ENCODE measurements at places on chromosomes 11 and 22.

GRCh38 chr11:73974604-73975478, 7.8 kb downstream of the UCP2 start:
- no peak for ATAC-seq

- no peak for ATAC-seq
Measured at GRCh38 chr11:78200061-78200460, 11.3 kb downstream of the USP35 start.

- no peak for ATAC-seq
Measured at GRCh38 chr11:75725547-75726320, 8.1 kb downstream of the MOGAT2 start.

GRCh38 chr11:1694064-1694845, 2.7 kb upstream of the KRTAP5-6 start:
- ATAC-seq: peak; percentile 78

GRCh38 chr22:38415046-38415445, 40.0 kb downstream of the KCNJ4 start:
- no peak for ATAC-seq

- no peak for ATAC-seq
Measured at GRCh38 chr11:67440229-67441097, 2.8 kb downstream of the CORO1B start.

GRCh38 chr11:11816511-11817314, 25.1 kb upstream of the USP47 start:
- ATAC-seq: no peak

GRCh38 chr11:46049325-46049897, 71.8 kb downstream of the PHF21A start:
- no peak for ATAC-seq

- ATAC-seq: no peak
Measured at GRCh38 chr11:399731-400211, 5.8 kb downstream of the PKP3 start.

DNA sequence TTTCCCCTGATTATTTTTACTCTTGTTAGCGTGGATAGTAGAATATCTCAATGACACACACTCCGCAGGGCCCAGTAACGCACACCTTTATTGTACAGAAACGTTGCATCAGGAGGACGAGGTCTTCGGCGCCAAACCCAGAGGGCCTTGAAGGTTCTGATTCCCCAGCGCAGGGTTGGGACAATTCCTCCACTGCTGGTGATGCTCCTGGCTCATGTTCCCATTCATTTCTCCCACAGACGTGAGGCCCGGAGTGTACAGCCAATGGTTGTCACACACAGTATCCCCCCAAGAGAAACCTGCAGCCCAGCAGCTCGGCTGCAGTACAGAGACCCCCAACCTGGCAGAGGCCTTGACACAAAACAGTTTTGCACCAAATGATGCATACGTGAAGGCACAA, 6.1 kb upstream of the ANO1 start:
- ATAC-seq: no peak

DNA sequence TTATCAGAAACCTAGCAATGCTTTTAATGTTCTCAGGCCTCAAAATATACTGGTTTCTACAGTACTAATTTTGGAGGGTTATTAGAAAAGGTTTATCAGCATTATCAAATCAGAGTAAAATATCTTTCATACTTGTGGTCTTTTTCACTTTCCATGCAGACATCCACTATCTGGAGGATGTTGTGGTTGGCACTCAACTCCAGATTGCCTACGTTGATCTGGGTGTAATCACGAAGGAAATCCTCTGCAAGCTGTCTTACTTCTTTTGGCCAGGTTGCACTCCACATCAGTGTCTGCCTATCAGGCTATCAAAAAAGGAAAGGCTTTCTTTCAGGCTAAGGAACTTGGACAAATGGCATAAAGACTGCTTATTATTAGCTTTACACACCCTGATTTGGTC, 11.6 kb downstream of the DDX17 start:
- ATAC-seq: no peak

DNA sequence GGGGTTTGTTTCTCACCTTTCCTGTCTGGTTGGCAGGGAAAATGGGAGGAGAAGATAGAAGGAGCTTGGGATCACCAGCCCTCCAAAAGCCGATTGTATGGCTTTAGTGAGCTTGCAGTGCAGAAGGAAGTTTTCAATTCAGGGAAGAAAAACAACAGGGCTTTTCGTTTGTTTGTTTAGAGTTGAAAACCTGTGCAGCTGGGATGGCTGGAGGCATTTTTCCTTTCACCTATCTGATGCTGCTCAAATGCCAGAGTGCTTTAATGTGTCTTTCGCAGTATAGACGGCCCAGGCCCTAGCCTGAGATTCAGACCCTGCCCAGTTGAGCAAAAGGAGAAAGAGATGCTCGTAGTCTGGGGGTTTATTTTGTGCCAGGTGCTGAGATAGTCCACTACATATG, 87.9 kb downstream of the INSC start:
- ATAC-seq: no peak

DNA sequence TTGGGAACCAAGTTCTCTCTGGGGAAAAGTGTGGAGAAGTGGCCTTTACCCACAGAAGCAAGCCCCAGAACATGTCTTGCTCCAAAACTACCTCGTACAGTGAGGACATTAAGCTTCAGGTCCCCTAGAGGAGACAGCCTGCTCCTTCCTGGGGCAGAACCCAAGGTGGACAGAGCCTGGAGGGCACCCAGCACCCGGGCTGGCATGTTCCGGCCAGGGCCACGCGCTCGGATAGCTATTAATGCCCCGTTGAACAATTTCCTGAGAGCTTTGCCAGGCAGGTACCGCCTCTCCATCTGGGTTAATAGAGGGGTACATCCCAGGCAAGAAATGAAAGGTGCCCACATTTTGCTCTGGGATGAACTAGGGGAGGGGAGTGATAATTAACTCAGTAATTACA, 169.0 kb upstream of the GRK3 start:
- ATAC-seq: no peak

GRCh38 chr11:40573254-40573891, 886.1 kb downstream of the LRRC4C start:
- no peak for ATAC-seq

DNA sequence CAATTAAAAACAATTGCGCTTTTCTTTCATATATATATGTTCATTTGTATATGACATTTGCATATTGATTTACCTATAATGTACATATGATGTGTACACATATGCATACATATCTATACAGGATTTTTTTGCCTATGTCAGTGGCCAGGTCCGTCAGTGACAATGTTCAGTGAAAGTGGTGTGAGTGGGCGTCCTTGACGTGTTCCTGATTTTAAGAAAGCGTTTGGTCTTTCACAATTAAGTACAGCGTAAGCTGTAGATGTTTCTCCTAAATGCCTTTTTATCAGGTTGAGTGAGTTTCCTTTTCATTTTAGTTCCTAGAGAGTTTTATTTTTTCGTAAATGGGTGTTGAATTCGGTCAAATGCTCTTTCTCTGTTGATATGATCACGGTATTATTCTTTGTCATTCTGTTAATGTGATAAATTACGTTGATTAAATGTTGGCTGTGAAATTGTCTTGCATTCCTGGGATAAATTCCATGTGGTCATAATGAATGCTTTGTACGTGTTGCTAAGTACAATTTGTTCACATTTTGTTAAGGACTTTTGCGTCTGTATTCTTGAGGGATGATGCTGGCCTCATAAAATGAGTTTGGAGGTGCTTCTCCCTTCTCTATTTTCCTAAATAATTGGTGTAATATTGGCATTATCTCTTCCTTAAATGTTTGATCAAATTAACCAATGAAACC, 10.6 kb upstream of the GNB1L start:
- ATAC-seq: no peak

GRCh38 chr11:102276362-102276761, 40.9 kb upstream of the BIRC3 start:
- ATAC-seq: no peak

- ATAC-seq: no peak
Measured at GRCh38 chr11:64580412-64580811, 10.6 kb upstream of the SLC22A12 start.

GRCh38 chr11:10540546-10540914, 457 bp downstream of the RNF141 start:
- peak; percentile 1 for ATAC-seq

DNA sequence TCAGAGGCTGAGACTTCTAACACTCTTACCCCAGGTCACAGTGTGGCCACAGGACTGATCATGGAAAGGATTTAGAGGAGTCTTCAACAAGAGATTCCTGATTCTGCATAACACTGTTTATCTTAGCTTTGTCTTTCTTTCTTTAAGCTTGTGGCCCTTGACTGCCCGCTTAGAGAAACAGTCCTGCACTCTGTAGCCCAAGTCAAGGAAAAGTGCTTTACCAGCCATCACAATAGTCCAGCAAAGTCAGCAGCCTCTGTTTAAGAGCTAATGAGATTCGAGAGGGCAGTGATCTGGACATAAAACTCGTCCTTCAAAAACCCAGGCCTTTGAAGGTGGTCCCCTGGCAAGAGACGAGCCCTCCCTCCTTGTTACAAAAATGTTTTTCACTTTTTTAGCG, 30.0 kb downstream of the PRDM10 start:
- ATAC-seq: no peak

- ATAC-seq: no peak
Measured at GRCh38 chr11:119896387-119897045, 167.5 kb upstream of the NECTIN1 start.

DNA sequence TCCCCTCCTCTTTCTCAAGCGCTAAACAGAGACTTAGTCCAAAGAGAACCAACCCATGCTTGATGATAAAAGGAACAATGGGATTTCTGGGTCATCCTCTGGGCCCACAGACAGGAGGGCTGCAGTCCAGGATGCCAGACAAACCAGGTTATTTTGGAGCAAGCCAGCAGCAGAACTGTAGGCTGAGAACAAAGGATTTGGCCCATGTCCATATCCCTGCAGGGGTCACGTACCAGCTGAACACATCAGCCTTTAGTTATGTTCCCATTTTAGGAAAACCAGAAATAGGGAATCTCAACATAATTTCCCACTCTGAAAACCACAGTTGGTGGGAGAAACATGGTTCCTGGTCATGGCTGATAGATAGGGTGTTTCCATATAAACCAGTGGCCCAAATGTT, 533.6 kb upstream of the CADM1 start:
- no peak for ATAC-seq

GRCh38 chr11:120637131-120637530, 125.6 kb downstream of the GRIK4 start:
- no peak for ATAC-seq

DNA sequence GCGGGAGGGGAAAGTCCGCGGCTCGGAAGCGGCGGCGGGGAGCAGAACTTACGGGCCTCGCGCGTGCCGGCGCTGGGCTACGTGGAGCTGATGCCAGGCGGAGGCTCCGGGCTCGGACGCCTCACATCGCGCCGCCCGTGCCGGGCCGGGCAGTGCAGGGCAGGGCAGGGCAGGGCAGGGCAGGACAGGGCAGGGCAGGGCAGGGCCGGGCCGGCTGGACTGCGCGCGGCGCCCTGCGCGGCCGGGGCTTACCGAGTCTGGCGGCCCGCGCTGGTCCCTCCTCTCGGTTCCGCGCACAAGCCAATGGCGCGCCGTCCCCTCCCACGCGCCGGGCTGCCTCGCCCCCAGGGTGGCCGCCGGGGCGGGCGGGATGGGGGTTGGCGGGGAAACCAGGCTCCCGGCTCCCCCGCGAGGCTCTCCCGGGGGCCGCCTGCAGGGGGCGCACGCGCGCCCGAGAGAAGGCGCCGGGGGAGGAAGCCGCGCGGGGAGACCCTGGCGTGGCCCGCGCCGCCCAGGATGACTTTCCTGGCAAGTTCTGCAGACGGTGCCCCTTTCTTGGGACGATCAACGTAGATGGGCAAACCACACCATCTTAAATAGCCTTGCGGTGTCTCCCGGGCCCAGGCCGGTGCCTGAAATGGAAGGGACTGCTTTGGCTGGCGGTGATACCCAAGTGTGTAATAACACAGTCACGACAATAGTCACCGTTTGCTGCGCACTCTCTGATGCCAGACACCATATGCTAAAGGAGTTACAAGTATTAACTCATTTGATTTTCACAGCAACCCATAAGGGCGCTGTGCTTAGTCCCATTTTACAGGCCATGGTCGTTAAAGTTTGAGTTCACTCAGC, at the start of gene TP53I11:
TSS of gene TP53I11 (minus strand) at position 259 of the 852 bp plus-strand sequence. CDS start 12,548 bp downstream, outside the sequence.
- peak; percentile 76 for ATAC-seq

- ATAC-seq: no peak
Measured at GRCh38 chr11:77444261-77444660, 29.6 kb downstream of the PAK1 start.

GRCh38 chr11:57349491-57350274, 11.5 kb downstream of the P2RX3 start:
- ATAC-seq: no peak

DNA sequence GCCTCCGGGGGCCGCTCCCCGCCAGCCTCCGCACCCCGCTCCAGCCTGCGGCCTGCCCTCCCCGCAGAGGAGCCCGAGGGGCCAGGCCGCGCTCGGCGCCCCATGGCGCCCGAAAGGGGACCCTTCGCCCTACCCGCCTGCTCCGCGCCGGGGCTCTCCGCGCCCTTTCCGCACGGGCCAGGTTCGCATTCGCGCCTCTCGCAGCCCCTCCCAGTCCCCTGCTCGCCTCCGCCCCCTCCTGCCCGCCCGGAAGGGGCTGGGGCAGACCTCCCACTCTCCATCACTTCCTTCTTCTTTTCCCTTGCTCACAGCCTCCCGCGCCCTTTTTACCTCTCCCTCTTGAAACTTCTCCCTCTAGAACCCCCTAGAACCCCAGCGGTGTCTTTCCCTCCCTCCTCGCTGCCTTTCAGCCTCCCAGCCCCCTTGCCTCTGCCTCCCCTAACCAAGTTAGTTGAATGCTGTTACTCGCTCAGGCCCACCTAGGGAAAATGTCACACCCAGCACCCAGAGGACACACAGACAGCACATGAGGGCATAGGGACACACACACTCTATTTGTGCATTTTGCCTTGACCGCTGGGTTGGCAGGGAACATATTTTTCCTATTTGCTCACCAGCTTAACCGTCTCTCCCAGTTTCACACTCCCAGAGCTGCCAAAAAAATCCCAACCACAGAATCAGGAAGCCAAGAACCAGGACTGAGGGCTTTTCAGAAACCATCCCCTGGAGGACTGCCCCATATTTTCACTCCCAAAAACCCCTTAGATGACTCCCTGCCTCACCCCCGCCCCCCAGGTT, at the start of gene SLC43A3:
TSS of gene SLC43A3 (minus strand) at position 193 of the 798 bp plus-strand sequence. CDS start 949 bp downstream, outside the sequence.
- ATAC-seq: peak; percentile 62

- no peak for ATAC-seq
Measured at GRCh38 chr11:41836431-41836830, 377.0 kb upstream of the LRRC4C start.

- ATAC-seq: no peak
Measured at GRCh38 chr11:61123775-61124571, 21.7 kb downstream of the CD5 start.

- no peak for ATAC-seq
Measured at GRCh38 chr11:1638344-1638743, 8.8 kb downstream of the KRTAP5-5 start.

GRCh38 chr22:26893173-26894110, 236.1 kb downstream of the MIAT start:
- ATAC-seq: no peak

GRCh38 chr11:8638300-8638699, 44.2 kb downstream of the TRIM66 start:
- no peak for ATAC-seq

- ATAC-seq: peak; percentile 67
Measured at GRCh38 chr22:27801616-27802345, at the start of gene MN1. Gene MN1 (minus strand): TSS chr22:27801756. CDS start chr22:27800543, 1,213 bp downstream.

DNA sequence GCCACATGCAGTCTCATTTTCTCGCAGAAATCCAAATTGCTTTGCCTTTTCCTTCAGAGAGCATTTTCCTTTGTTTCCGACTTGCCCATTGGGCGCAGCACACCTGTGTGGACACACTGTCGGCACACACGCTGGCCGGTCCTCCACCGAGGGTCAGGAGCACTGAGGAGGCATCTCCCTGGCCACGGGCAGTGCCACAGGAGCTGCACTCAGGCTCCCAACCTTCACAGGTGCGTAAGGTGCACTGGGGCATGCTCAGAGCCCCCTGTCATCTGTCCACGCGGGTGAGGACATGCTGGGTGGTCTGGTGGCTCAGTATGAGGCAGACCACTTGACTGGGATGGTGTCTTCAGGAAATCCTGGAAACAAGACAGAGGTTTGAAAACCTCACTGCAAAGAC, 779.1 kb downstream of the BRD1 start:
- ATAC-seq: no peak

Measured in activated CD4-positive, CD25-positive, alpha-beta regulatory T cell treated with anti-CD3 and anti-CD28 coated beads, Interleukin-2, amount 50 U/mL, for 24 hours (primary cell).